ENCODE measurements at places on chromosomes 2 and 18. TPM values are rescaled to one million over a fixed set of nuclear protein-coding genes. Genes with fewer than 3 reads are reported as not detected.

The SH3RF3 gene
- 9.4 TPM for total RNA-seq

The MC5R gene
- not detected for total RNA-seq

The NGEF gene
- 0.22 TPM for total RNA-seq

The CACNB4 gene
- total RNA-seq = 0.30 TPM

The CDK15 gene
- not detected for total RNA-seq

The GULP1 gene
- 43.0 TPM for total RNA-seq

The ALK gene
- total RNA-seq = not detected

The SOX11 gene
- total RNA-seq = not detected

The TRIM43 gene
- total RNA-seq = not detected

The PRKAG3 gene
- not detected for total RNA-seq

The SPAST gene
- total RNA-seq = 24.9 TPM

The WNT6 gene
- not detected for total RNA-seq

The LRATD1 gene
- total RNA-seq = not detected

The APOB gene
- total RNA-seq = 0.25 TPM

The DOK6 gene
- total RNA-seq = not detected

The PLGLB1 gene
- total RNA-seq = 0.75 TPM

The SLC5A7 gene
- total RNA-seq = not detected

The MAB21L4 gene
- not detected for total RNA-seq

The MAP2 gene
- total RNA-seq = 61.2 TPM

The AGPS gene
- 96.5 TPM for total RNA-seq

The SLC25A12 gene
- 17.1 TPM for total RNA-seq

The GKN2 gene
- not detected for total RNA-seq

The DPY30 gene
- total RNA-seq = 77.5 TPM

The NPPC gene
- not detected for total RNA-seq

The GATA6 gene
- total RNA-seq = 14.6 TPM

The ZC3H6 gene
- 3.0 TPM for total RNA-seq

The ERBB4 gene
- total RNA-seq = 0.74 TPM

The TMEM198 gene
- not detected for total RNA-seq

Measured in endothelial cell of umbilical vein (primary cell).